Right renal pelvis (tissue), 4 donors: ENCODE measurements at places on chromosomes 6 and 20. TPM values are rescaled to one million over a fixed set of nuclear protein-coding genes. Genes with fewer than 3 reads are reported as not detected.

DNA sequence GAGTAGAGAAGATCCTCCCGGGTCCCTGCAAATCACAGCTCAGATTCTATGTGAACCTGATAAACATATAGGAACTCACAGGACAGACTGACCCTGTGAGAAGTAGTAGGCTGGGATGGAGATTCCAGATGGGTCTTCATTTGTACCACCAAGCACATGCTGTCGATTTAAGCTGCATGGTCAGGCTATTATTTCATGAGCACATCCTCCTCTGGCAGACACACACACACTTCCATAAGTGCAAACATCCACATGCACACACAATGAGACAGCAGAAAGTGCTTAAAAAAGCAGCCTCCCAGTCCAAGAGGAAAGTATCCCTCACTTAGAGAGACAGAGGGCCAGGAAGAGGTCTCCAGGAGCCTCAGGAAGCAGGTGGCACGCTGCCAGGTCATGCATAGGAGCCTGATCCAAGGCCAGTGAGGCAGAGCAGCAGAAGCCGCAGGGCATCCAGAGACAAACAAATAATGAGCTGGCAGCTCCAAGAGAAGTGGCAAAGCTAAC, 131.8 kb downstream of the UNC5CL start:
- no peak for DNase-seq

Gene CLPSL2
- 0.40 TPM for polyA plus RNA-seq

DNA sequence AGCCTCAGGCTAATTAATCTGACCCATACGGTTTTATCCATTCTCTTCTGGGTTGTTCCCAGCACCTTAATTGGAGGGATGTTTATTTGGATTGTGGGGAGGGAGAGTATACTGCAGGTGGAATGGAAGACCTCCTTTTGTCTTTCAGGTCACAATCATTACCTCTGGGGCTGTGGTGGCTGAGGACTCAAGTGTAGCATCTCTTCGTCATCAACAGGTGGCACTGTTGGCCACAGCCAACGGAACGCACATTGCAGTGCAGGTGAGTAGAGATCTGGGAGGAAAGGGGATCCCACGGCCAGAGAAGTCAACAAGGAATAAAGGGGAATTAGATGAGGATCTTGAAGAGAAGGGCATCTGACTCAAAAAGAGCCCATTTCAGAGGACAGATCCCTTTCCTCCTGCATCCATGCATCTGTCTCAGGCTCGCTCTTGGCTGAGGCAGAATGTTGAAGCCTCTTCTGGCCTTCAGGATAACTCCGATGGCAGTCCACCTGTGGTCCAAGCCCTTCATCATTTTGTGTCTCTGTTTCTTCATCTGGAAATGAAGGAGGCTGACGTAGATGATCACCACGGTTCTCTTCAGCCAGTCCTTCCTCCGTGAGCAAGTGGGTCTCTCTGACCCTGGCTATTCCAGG, 3.2 kb upstream of the DEF6 start:
- DNase-seq, result no peak

GRCh38 chr20:64072498-64073063, 6.7 kb downstream of the RGS19 start:
- DNase-seq, result no peak

Gene C20orf141
- polyA plus RNA-seq, result not detected
